ENCODE measurements at places on chromosomes 3 and 15. TPM values are rescaled to one million over a fixed set of nuclear protein-coding genes. Genes with fewer than 3 reads are reported as not detected.

GRCh38 chr3:189833996-189834395 is 202.8 kb downstream of the TP63 start:
- DNase-seq: no peak

- DNase-seq: no peak
These were observed 53.3 kb downstream of the OSBPL10 start for GRCh38 chr3:31927811-31928210.

GRCh38 chr3:62777130-62777529 is 98.1 kb downstream of the CADPS start:
- DNase-seq: no peak

The KY gene
- polyA plus RNA-seq: 0.61 TPM

DNA sequence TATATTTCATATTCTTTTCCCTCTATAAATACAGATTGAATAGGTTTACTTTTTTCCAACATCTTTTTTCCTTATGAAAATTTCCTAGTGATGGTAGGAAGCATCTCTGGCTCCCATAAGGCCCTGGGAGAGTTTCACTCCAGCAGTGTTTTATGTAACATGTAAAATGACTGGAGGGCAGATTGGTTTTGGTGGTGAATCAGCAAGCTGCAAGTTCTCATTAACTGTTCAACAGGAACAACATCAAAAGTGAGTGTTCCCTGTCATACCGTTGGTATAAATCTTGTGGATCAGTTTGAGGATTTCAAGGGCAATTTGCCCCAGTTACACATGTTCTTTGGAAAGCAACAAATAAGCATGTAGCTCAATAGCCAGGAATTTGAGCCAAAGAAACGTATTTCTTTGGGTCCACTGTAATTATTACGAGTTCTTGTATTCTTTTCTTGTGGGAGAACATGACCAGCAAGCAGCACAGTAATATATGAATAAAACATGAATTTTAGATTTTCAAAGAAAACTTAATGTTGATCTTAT is 345.7 kb downstream of the SV2B start:
- DNase-seq: no peak
